Hindlimb muscle (tissue), 1 donor: ENCODE measurements at places on chromosomes 3 and 15. TPM values are rescaled to one million over a fixed set of nuclear protein-coding genes. Genes with fewer than 3 reads are reported as not detected.

SCAANT1 gene
- 1.1 TPM for polyA plus RNA-seq

GOLGA8G gene
- not detected for polyA plus RNA-seq

DNA sequence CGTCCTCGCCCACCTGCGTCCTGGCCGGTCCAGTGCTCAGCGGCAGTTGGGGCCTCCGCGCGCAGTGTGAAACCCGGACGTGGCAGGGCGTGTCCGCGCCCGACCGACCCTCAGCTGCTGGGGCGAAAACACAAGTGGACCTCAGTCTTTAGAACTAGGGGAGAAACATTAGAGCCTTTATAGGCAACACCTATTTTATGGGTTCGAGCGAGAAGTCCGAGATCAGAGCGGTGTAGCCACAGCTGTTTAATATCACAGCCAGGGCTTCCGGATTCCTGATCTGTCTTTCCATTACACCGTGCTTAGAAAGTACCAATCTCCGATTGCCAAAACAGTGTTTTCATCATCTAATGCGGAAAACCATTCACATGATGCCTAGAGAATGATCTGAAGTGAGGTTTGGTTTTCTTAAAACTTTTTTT is 506 bp downstream of the RAD51 start:
- DNase-seq = no peak

DNA sequence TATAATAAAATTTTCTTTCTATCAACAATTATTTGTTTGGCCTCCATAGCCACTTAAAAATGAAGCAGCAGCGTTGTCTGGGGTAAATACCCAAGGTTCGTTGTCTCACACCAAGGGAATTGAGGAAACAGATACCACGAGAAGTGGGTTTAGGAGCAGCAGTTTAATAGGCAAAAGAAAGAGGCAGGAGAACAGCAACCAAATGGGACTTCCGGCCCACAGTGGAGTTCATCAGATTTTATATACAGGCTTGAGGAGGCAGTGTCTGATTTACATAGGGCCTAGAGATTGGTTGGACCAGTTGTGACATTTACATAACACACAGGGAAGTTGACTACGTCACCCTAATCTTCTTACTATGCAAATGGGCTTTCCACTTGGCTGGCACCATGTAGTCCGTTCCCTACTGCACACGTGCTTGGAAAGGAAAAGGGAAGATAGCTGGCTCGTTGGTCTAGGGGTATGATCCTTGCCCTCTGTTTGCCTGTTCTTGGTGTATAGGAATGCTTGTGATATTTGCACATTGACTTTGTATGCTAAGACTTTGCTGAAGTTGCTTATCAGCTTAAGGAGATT is 61.5 kb upstream of the SETMAR start:
- DNase-seq = no peak

DNA sequence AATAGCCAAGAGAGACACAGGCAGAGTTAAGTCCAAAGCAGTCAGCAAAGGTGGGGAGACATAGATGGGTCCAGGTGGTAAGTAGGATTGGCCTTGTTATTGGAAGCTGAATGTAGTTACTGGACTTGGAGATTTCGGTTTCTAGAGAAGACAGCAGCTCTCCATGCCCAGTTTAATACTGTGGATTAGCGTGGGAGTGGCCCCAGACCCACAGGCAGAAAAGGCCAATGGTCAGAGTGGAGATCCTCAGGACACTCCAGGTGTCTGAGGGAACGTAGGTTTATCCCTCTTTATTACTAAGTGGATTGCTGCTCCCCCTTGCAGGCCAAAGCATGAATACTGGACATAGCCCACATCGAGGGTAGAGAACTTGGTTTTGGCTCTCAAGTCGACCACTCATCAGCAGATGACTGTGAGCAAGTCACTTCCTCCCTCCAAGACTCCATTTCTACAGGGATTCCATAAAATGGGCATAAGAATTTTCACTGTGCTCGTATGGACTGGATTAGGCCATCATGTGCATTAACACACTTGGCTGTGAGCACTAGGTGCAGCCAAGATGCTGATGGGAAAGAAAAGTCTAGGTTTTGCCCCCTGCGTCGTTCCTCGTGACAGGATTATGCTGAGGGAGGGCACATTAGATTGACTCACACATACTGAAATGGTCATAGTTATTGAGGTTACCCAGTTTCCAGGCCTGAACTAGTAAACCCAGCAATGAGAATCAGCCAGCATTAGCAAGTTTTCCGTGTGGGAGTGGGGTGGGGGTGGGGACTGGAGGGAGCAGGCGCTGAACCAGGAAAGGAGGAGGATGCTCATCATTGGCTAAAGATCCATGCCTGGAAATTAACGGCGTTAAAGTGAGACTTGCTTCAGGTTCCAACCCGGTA is 225.2 kb upstream of the TPRG1 start:
- no peak for DNase-seq

GRCh38 chr3:123286308-123287023 is 84.7 kb downstream of the SEC22A start:
- peak; percentile 36 for DNase-seq

DNA sequence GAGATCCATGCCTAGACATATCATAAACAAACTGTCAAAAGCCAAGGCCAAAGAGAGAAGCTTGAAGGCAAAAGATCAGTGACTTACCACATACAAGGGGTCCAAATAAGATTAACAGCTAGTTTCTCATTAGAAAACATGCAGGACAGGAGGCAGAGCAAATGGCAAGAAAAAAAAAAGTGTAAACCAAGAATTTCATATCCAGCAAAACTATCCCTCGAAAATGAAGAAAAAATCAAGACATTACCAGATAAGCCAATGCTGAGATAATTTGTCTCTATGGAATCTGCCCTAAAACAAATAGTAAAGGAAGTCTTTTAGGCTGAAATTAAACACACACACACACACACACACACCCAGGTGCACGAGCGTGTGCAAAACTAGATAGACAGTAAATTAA is 99.6 kb upstream of the NSMCE3 start:
- DNase-seq = no peak
